ENCODE measurements at places on chromosomes 11 and 22.

- DNase-seq, result no peak
Observed at GRCh38 chr11:135069890-135070289, 657.8 kb upstream of the B3GAT1 start.

- DNase-seq, result no peak
Observed at GRCh38 chr11:72719144-72719543, 33.1 kb downstream of the ARAP1 start.

- no peak for DNase-seq
Observed at GRCh38 chr11:31815711-31816467, 4.8 kb upstream of the PAX6 start.

DNA sequence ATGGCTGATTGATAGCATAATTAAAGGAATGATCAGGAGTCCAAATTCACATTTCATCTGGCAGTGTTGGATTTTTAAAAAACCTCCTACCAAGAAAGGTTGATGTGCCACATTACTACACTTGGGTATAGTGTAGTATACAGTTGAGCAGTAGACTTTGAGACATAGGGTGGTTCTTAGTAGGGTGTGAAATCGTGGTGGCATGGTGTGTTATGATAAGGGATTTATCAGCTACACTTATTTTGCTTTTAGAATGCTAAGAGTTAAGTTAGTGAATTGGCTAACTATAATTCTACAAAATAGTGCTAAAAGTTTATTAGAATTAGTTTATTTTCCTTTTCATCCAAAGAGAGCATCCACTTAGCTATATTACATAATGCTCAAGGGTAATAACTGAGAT, 13.1 kb downstream of the TBCEL start:
- DNase-seq, result no peak

- no peak for DNase-seq
Observed at GRCh38 chr22:50705219-50705691, 32.6 kb downstream of the SHANK3 start.

DNA sequence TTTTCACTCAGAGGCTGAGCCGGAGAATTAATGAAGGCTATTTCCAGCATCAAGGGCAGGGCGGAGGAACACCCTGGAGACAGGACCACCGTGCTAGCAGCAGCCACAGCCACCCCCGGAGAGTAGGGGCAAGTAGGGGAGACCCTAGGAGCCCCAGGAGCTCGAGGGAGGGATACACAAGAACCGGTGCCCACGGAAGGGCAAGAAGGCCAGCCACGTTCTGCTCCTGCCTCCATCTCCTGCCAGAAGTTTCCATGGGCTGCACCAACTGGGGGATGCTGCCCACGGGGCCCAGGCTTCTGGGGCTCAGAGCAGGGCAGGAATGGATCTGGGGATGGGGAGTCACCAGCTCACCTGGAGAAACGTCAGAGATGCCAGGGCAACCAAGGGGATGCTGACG, 626.8 kb downstream of the TBC1D22A start:
- DNase-seq, result no peak

DNA sequence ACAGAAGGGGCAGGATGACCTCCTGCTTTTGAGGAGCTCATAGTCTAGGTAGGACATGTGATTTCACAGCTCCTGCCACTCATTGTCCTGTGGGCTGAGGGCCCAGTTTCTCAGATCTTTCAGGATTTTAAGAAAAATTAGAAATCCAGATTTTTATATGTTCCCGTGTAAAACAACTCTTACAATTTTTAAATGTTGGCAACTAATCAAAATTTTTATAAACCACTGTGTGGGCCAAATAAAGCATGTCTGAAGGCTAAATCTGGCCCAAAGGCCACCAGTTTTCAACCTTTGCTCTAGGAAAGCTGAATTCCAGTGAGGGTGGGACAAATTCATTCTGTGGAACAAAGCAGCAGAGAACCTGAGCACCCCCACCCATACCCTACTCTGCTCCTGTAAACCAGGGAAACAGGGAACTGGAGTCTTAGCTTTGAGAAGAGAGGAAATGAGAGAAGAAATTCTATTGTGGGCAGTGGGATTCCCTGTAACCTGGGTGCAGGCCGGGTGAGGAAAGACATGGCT, 20.6 kb downstream of the LRRC32 start:
- DNase-seq, result no peak

DNA sequence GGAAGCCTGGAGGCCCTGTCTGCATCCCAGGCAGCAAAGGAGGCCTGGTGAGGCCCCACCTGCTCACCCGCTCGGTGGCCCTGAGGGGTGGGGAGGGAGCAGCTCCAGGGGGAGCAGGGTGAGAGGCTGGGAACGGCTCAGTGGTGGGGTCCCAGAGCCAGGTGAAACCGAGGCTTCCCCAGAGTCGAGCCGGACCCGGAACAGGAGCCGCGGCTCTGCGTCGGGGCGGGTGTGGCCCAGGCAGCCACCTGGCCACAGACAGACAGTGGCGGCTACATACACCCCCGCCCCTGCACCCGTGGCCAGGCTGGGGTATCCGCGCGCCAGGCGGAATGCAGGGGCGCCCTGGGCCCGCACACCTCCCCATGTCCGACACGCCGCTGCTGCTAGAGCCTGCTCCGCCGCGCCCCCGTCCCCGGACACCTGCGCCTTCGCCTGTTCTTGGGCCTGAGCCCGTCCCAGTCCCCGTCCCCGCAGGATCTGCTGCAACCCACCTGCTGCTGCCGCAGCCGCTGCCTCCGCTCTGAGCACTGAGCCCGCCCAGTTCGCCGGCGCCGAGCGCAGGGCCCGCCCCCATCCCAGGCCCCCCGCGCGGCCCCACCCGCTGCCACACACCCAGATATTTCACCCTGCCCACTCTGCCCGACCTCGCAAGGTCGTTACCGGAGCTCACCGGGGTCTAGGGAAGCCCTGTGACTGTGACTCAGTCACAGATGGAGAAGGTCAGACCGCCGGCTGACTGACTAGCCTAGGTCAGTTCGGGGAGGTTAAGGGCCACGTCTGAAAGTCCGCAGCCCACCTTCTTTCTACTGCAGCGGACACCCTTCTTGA, at the start of gene SLC7A4:
TSS of gene SLC7A4 (minus strand) at position 525 of the 831 bp plus-strand sequence. CDS start 749 bp downstream, outside the sequence.
- DNase-seq, result no peak

DNA sequence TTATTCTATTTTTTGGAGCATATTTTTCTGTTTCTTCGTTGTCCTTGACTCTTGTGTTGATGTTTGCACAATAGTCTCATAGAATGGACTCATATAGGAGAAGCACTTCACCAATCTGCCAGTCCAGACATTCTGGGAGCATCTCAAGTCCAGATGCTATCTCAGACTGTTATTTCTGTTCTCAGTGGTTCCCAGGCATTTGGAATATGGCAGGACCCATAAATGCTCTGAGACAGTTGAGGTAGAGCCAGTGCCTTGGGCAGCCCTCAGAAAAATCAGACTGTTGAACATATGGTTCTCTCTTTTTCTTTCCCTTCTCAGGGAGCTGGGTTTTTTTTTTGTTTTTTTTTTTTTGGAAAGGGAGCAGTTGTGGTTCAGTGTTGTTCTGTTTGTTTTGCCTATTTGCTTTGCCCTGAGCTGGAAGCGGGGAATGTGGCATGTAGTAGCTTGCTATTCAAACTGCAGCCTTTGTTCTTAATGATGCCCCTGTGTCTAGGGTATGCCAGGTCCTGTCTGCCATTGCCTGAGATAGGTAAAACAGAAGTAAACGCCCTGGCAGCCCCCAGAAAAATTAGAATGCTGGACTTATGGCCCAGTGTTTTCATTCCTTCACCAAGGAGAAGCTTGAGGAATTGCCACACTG, 3.7 kb upstream of the MS4A2 start:
- no peak for DNase-seq

DNA sequence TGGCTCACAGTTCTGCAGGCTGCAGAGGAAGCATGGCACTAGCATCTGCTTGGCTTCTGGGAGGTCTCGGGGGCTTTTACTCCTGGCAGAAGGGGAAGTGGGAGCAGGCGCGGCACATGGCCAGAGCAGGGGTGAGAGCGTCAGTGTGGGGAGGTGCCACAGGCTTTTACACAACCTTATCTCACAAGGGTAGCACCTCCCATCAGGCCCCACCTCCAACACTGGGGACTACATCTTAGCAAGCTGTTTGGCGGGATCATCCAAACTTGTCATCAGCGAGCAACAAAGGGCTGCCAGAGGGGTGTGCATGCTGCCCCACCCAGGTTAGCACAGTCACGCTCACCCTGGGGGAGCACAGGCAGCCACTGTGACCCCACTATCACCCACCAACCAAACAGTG, 18.9 kb upstream of the YPEL1 start:
- DNase-seq, result peak; percentile 42

DNA sequence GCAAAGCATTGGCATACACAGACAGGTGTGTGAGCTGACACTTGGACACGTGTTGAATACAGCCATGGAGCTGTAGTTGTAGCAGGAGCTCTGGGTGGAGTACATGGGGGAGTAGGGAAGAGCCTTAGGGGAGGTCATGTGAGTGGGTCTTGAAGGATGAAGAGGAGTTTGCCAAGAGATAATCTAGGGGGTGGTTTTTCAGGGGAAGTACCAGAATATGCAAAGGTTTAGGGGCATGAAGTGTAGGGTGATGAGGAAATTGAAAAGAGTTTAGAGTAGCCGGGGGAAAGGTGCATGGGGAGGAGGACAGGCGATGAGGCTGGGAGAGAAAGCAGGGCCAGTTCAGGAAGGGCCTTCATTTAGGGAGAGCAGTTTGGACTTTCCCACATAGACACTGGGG, 74.5 kb downstream of the GRIK4 start:
- DNase-seq, result no peak

- no peak for DNase-seq
Observed at GRCh38 chr22:35777335-35777975, 59.8 kb downstream of the APOL5 start.

- DNase-seq, result no peak
Observed at GRCh38 chr22:38449776-38450175, 5.2 kb downstream of the KCNJ4 start.

DNA sequence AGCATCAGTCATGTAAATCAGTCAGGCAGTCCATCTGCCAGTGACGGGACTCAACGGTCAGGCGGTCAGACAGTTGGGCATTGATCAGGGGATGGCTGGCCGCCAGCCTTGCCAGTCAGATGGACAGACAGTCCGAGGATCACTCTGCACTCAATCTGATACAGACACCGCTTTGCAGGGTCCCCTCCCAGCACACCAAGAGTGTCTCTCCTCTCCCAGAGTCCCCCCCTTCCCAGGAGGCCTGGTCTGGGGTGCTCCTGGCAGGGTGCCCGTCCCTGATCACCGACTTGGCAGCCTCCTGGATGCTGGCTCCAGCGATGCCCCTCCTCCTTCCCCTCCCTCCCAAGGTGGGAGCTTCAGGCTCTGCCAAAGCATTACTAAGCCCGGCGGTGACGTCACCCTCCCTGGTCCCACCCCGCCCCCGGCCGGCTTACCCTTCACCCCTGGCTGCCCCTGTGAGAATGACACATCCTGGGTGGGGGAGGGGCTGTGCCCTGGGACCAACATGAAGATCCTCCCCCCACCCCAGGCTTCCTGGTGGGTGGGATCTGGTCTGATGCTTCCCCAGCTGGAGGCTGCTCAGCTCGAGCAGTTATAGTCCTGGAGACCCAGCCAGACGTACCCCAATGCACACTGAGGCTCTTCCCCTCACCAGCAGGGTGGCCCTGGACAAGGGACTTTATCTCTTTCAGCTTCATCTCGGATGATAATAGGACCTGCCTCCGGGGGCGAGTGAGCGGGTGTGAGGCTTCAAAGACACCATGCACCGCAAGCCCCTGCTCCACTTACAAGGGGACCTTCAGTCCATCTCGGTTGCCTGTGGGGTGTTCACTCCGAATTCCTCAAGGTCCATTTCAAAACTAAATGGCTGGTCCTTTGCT, 69.2 kb downstream of the CD82 start:
- no peak for DNase-seq

DNA sequence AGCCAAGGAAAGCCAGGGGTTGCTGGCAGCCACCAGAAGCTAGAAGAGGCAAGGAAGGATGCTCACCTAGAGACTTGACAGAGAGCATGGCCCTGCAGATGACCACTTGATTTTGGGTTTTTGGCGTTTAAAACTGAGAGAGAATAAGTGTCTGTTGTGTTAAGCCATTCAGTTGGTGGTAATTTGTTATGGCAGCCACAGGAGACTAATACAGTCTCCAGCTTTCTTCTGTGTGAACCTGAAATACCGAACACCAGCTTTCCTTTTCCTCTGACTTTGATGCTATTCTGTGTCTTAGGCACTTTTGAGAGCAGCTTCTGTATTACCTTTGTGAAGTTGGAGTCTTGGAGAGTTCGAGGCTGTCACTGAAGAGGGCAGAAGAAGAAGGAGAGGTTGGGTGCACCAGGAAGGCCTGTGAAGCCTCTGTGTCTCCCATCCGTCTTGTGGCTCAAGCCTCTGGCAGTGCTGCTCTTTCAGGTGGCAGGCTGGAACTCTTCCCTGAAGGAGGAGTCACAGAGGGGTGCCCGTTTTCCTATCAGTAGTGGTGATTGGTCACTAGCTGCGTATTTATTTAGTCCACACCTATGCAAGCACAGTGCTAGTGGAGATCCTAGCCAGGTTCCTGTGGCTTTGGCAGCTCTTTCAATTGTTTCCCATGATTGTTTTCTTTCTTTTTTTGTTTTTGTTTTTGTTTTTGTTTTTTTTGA, 2.5 kb downstream of the TBC1D22A start:
- no peak for DNase-seq

DNA sequence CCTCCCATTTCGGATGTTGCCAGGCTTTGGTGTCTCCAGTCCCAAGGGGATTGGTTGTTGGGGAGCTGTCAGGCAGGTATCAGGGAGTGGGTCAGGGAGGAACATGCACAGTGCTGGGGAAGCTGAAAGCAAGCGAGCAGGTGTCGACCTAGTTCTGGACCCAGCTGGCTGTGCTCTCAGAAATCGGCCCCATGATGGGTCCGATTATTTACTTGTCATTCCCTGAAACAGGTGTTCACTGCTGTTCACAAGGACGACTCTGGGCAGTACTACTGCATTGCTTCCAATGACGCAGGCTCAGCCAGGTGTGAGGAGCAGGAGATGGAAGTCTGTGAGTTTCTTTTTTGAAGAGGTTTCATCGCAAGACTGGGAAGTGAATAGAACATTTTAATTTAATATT, 76.8 kb downstream of the JAM3 start:
- no peak for DNase-seq

DNA sequence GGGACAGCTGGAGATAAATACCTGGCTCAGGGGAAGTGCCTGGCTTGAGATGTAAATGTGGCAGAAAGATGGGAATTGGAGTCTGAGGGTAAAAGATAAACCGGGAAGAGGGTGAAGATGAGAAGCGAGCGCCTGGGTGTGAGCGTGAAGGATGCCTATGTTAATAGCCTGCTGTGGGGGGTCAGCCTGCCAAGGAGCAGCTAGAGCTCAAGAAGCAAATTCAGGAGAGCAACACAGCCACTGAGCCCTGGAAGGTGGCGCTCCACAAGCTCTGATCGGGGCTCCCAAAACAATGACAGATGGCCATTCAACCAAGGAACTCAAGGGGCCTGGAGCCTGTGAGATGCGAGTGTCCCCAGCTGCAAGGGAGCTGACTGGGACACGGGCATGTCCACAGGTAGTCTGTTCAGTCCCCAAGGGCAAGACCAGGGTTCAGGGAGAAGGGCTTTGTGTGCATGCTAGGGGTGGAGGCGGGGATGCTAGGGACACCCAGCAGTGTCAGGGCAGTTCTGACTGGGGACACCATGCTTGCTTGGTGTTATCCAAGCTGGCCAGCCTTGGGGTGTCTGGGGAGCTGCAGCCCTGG, 2.8 kb downstream of the GSC2 start:
- DNase-seq, result no peak

Measured in SIG-M5 (cell line).